Fibroblast of lung (primary cell): ENCODE measurements at places on chromosomes 1 and 21.

GRCh38 chr21:27633631-27634030 is 666.7 kb upstream of the ADAMTS5 start:
- no peak for DNase-seq

DNA sequence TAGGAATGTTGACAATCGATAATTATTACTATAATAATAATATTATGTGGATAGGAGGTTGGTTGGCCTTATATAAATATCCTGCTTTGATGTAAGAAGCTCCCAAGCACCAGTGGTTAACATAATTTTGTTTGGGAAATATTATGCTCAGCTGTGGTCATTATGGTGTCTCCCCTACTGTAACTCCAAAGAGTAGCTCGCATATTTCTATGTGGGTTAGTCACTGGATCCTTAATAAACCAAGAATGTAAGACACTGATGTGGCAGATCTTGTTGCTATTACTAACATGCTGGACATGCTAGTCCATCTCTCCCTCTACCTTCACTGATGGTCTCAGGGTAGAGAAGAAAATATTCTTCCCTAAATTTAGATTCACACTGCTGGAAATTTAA is 79.2 kb upstream of the RALGPS2 start:
- DNase-seq: peak; percentile 29

DNA sequence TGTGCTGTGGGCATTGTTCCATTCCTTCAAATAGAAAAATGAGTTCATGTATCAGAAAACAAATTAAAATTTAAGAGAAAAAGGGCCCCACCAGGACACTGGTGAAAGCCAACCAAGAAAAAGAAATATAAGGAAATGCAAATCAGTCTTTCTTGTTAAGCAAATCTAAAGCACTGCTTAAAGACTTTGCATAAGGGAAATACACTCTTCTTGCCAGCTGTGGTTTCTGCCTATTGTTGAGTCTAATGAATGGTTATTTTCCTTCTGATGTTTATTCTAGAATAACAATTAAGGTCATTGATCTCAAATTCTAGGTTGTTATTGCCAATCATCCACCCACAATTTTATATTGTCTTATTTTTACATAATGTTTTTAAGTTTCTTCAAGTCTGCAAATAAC is 158.6 kb upstream of the SNX7 start:
- DNase-seq: no peak

- DNase-seq: peak; percentile 70
Observed at GRCh38 chr1:236854605-236854983, 59.5 kb downstream of the MTR start.

DNA sequence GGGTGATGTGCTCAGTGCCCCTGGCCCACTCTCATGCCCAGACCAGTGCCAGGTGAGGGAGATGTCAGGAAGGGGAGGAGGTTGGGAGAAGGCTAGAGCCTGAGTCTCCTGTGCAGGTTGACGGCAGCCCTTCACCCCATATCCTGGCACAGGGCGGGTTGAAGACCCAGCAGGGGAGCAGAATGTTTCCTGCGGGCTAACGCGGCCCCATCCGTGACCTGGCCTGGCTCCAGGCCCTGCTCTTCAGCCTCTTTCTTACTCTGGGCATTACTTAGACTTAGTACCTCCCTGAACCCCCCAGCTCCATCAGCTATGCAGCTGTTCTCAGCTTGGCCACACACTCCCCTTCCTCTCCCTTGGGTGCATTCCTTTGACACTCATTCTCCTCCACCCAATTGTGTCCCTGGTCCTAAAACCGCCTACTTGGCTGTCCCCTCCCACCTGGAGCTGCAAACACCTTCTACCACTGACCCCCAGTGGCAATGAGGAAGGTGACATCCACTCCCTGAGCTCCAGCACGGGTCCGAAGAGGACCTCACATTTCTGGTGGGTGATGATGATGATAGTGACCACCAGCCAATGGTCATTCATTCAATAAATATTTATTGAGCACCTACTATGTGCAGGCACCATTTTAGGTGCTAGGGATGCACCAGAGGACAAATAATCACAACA is 179.0 kb downstream of the PTPRU start:
- DNase-seq: peak; percentile 20

GRCh38 chr1:161217831-161218230 is 2.7 kb downstream of the FCER1G start:
- DNase-seq: no peak

- no peak for DNase-seq
Observed at GRCh38 chr1:157829210-157829609, 9.3 kb upstream of the FCRL1 start.

GRCh38 chr1:198771563-198772153 is 132.8 kb downstream of the PTPRC start:
- DNase-seq: peak; percentile 66

DNA sequence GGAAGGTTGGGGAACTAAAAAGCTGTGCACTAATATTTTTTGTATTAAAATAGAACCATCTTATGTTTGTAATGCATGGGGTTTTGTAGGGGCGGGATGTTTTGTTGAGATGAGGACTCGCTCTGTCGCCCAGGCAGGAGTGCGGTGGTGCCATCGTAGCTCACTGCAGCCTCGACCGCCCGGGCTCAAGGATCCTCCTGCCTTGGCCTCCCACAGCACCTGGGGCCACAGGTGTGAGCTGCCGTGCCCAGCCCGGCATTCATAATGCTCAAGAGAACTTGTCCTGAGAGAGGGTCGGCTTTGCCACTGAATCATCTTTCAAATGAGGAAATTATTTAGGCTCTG is 3.0 kb upstream of the C1orf159 start:
- no peak for DNase-seq

- no peak for DNase-seq
Observed at GRCh38 chr21:35886887-35887286, 173.4 kb downstream of the SETD4 start.

- no peak for DNase-seq
Observed at GRCh38 chr21:42218836-42219605, at the start of gene ABCG1. Gene ABCG1 (plus strand): TSS chr21:42219140. CDS start chr21:42219263, 123 bp downstream.

- no peak for DNase-seq
Observed at GRCh38 chr1:214027498-214027897, 39.7 kb downstream of the PROX1 start.

- DNase-seq: no peak
Observed at GRCh38 chr1:43921022-43921421, 12.6 kb upstream of the ARTN start.

DNA sequence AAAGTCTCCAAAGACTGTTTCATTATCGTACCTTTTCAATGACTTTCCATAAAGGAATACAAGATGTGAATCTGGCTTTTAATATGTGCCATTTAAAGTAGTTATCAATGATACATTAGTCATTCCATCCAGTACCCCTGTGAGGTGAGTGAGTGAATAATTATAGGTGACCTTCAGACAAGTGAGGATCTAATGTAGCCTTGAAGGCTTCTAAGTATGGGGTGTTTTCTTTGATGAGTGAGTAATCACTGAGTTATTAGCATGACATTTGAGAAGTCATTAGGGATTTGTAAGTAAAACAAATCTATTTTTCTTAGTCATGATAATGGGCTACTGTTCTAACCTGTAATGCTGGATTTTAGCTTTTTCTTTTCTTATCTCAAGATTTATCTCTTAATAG is 831.4 kb downstream of the ADGRL2 start:
- DNase-seq: peak; percentile 62

GRCh38 chr1:10635992-10636391 is 160.5 kb downstream of the CASZ1 start:
- no peak for DNase-seq

DNA sequence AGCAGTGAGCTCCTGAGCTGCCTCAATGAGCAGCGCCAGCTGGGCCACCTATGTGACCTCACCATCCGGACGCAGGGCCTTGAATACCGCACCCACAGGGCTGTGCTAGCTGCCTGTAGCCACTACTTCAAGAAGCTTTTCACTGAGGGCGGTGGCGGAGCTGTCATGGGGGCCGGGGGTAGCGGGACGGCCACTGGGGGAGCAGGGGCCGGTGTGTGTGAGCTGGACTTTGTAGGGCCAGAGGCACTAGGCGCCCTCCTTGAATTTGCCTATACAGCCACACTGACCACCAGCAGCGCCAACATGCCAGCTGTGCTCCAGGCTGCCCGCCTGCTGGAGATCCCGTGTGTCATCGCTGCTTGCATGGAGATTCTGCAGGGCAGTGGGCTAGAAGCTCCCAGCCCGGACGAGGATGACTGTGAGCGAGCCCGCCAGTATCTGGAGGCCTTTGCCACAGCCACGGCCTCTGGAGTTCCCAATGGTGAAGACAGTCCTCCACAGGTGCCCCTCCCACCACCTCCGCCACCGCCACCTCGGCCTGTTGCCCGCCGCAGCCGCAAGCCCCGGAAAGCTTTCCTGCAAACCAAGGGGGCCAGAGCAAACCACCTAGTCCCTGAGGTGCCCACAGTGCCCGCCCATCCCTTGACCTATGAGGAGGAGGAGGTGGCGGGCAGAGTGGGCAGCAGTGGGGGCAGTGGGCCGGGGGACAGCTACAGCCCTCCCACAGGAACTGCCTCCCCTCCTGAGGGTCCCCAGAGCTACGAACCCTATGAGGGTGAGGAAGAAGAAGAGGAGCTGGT is 12.3 kb downstream of the ZBTB7B start:
- no peak for DNase-seq

GRCh38 chr1:246435421-246436041 is 71.5 kb downstream of the SMYD3 start:
- DNase-seq: no peak

DNA sequence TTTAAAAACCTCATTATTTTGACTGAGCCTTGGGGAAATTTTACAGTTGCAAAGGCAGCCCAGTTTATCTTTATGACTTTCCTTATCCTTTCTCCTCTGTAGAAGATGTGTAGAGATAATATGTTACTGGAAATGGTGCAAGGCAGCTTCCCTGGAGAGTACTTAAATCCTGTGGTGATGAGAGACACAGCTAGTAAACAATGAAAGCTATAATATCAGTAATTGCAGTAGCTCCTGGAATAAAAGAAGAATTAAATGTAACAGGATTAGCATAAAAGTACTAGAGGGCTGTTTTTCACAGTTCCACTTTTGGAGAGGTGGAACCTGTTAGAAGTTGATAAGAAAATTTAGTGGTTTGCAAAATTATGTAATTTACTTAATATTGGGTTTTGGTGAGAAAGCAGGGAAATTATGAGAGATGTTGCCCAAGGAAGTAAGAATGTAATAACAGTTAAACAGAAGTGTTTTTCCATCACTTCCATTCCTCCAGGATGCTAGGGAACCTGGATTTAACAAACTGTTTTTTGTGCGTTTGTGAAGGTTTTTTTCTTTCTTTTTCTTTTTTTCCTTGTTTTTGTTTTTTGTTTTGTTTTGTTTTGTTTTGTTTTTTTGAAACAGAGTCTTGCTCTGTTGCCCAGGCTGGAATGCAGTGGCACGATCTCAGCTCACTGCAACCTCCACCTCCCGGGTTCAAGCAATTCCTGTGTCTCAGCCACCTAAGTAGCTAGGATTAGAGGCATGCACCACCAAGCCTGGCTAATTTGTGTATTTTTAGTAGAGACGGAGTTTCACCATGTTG is 15.7 kb upstream of the EDEM3 start:
- DNase-seq: no peak

DNA sequence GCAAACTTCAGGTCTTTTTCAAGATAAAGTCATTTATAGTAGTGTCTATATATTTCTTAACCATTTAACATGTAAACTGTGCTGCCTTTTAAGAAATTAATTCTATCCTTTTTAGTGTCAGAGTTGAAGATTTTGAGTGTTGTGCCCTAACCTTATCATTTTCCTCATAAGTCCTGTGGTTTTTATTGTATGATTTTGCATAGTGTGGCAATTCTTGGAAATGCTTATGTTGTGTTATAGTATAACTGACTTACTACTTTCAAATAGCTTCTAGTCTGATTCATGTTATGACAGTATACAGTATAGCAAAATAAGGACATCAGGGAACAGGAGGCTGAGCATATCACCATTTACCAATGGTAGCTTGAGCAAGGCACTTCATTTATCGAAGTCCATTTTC is 99.1 kb downstream of the PTBP2 start:
- no peak for DNase-seq

DNA sequence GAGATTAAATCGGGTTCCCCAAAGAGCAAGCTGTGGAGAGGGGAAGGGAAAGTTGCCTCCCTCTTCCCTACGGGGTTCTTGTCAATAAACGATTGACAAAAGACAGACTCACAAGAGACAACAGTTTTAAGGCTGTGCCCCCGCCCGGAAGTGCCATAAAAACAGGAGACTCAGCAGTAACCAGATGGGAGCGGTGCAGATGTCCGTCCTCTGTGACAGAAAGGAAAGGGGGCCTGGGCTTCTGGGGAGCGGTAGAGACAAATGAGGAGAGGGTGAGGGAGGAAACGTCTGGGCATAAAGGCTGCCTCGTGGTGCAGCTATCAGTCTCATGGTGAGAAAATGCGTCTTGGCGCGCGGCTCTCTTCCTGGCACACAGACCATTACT is 5.9 kb downstream of the TP73 start:
- DNase-seq: no peak

DNA sequence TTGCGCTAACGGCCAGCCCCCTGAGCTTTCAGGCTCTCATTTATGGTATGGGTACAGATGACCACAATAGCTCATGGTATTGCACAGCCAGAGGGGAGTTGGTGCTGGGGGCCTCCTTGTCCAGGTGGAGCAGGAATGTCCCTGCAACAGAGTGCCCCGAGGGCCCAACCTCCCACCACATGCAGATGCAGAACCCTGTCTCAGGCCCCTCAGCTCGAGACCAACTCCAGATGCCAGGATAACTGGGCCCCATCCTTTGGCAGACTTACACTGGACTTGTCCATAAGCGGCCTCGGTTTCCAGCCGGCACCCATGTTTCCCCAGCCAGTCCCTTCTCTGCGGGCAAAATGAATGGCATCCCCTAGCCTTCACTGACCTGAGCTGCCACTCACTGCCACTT is 67.1 kb downstream of the VWA5B1 start:
- no peak for DNase-seq

DNA sequence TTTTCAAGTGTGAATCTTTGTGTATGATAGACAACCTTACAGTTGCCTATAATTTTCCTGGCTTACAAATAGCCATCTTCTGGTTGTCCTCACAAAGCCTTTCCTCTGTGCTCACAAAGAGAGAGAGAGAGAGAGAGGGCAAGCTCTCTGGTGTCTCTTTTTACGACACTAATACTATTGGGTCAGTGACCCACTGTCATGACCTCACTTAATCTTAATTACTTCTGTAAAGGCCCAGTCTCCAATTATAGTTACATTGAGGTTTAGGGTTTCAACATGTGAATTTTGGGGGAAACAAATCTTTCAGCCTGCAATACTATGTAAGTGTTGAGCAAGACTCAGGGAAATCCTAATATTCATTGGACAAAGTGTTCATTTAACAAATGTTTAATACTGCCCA is 167.4 kb upstream of the COL11A1 start:
- no peak for DNase-seq

GRCh38 chr1:159300146-159300545 is 2.0 kb upstream of the FCER1A start:
- DNase-seq: no peak

DNA sequence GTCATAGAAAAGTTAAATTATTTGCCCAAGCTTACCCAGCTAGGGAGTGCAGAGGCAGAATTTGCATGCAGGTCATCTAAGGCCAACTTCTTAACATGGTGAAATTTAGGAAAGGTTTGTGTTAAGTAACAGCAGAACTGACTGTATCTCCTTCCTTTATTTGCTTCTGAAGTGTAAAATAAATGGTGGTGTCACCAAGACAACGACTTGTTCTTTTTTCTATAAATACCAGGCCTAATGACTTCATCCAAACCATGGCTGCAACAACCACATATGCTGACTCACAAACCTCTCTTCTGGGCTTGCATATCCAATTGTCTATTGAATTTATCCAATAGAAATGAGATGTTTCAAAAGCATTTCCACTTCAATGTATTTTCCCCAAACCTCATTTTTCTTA is 19.1 kb downstream of the COL24A1 start:
- DNase-seq: peak; percentile 98

- no peak for DNase-seq
Observed at GRCh38 chr1:153958961-153959260, 499 bp upstream of the CRTC2 start.
